Occipital lobe (tissue), 3 donors: ENCODE measurements at places on chromosomes 3 and 15. TPM values are rescaled to one million over a fixed set of nuclear protein-coding genes. Genes with fewer than 3 reads are reported as not detected.

DNA sequence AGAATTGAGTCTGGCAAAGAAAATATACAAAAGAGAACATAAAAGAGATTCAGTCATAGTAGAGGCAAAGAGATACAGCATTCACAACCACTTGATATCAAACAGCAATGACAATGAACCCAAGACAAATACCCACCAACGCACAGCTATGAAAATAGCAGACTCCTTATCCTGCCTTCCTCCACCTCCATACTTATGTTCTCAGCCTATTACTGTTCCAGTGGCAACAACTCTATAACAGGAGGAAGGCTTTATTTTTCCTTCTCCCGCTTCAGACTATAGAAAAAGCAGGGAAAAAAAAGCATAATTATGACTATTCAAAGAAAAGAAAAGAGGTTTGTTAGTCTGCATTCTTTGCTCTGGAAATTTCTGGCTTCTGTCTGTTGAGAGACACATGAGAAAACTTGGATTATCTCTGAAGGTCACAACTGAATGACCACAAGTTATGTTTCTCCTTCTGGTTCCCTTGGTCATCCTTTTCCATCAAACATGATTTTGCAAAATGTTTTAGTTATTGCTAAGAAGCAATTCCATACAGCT, 81.2 kb upstream of the PLXND1 start:
- DNase-seq = no peak

DNA sequence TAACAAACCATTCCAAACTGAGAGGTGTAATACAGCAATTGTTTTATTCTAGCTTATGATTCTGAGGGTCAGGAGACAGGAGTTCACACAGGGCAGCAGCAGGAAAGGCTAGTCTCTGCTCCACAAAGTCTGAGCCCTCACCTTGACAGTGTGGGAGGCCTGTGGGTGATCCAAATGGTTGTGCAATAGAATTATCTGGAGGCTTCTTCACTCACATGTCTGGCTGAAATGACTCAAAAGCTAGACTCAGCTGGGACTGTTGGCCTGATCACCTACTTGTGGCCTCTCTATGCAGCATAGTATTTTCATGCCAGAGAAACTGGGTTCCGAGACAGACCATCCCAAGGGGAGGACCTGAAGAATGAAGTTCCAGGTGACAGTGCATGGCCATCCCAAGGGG, 233.9 kb upstream of the UBE2E2 start:
- DNase-seq = no peak

GRCh38 chr15:39239562-39239961, 341.3 kb upstream of the THBS1 start:
- no peak for DNase-seq

- DNase-seq = no peak
These were observed 409.0 kb upstream of the PROK2 start for GRCh38 chr3:72193771-72194430.

Gene CCPG1
- total RNA-seq = 40.2 TPM
